Activated CD4-positive, alpha-beta T cell treated with anti-CD3 and anti-CD28 coated beads, Interleukin-2, amount 50 U/mL, for 48 hours (primary cell): ENCODE measurements at places on chromosomes 3 and 15.

DNA sequence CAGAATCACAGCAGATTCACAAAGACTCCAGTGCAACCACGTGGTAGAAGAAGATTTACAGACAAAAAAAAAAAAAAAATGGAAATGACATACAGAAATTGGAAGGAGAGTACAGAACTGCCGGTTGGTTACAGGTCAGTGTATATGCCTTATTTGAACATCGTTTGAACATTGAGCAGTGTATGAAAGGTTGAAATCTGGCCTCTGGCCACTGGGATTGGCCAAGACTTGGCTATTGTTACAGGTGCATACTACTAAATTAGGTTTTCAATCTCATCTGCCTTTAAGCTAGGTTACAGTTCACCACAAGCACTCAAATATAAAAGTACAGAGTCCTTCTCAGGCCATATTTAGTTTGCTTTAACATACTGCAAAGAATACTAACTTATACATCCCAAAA lies 59.8 kb downstream of the THBS1 start:
- DNase-seq = no peak

- no peak for DNase-seq
Observed at GRCh38 chr3:139941580-139941979, 6.6 kb downstream of the CLSTN2 start.

DNA sequence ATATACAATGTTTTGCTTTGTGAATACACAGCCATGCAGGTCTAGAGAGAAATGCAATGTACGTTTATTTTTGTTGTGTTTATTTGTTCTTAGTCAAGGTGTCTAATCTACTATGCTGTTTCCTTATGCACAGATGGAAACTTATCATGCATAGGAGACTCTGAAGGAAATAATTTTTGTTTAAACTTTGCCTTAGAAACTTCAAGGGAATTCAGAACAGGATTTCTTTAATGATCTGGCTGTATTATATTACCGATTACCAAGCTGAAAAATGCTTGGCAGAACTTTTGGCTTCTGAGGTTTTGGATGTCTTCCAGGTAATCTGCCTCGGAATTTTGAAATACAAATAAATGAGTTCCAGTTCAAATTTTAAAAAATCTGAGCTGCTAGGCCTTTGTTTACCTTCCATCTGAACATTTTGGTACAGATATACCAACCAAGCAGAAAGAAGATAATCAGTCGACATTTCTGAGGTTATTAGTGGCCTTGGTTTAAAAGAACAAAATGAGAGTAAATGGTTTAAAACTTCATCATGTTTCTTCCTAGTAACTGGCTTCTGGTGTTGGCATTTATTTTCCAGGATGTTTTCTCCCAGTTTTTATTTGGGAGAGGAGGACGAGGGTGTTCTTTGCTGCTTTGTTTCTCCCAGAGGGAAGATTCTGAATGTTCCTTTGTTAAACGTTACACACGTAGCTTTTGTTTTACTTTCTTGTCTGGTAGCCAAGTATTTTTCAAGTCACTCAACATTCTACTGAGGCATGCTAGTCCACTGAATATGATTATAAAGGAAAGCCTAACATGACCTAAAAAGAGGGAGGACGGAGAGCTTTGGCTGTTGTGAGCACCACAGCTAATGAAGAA lies 421.8 kb upstream of the TBL1XR1 start:
- no peak for DNase-seq

DNA sequence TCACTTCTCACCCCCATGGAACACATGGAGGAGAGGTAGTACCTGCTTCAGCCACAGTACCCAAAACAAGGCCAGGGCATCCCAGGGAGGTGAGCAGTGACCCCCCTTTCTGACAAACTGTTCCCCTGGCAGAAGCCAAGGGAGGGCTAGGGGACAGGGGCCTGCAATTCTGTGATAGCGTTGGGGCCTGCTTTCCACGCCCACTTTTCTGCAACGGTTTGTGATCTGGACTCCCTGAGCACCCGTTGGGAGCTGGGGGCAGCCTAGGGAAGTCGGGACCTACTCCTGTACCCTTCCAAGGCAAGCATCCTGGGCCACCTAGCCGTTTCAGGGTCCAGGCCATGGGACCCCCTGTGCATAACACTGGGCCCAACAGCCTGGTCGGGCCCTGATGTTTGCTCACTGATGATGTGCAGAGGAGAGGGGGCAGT lies 996 bp upstream of the DNAJA4 start:
- DNase-seq = no peak

DNA sequence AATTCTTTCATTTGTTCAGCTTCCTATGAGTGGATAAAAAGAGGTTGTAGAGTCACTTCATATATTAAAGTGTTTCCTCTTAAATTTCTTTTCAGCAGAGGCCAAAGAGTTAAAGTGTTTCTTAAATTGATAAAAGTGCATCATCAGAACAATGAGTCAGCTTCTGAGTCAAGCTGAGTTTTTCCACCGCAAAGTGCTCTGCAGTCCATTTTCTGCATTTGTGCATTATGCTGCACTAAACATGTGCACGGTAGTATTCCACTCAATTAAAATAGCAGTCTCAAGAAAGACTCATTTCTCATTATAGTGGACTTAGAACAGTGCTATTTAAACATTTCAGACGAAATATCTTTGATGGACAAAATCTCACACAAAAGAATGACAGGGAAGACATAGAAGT lies 152.0 kb downstream of the ZBBX start:
- DNase-seq = no peak

GRCh38 chr3:49914906-49915305 lies 11.2 kb upstream of the MST1R start:
- no peak for DNase-seq

DNA sequence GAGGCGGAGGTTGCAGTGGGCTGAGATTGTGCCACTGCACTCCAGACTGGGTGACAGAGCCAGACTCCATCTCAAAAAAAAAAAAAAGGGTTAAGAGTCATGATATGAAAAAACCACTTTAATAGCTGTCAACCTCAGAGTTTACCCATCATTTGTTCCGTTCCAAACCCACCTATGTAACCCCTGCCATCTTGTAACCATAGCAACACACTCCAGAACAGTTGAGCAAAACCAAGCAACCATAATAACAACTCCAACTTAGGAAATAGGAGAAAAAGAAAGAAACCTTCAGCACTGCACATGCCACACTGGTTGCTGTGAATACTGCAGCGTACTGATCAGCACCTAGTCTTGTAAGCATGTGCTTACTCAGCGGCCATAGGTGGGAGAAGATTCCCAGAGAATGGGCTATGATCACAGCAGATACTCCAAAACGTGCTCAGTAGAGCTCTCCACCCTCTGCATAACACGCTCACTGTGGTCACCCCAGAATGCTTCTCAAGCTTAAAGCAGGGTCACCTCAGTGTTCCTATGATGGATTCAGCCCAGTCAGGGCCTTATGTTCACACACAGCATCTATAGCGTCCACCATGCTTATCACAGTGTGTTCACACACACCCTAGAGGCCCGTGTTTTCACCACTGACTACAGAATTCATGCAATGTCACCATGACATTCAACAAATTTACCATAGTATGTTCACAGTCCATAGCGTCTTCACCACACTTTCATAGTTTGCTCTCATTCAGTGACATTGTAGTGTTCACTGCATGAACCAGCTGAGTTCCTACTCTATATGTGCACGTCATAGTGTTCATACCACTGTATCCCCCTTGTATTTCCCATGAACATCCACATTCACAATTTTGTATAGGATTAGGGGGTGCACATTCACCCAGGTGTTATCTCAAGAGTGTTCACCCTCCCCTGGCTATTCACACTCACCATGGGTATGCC lies 6.5 kb upstream of the CILP start:
- DNase-seq = no peak

DNA sequence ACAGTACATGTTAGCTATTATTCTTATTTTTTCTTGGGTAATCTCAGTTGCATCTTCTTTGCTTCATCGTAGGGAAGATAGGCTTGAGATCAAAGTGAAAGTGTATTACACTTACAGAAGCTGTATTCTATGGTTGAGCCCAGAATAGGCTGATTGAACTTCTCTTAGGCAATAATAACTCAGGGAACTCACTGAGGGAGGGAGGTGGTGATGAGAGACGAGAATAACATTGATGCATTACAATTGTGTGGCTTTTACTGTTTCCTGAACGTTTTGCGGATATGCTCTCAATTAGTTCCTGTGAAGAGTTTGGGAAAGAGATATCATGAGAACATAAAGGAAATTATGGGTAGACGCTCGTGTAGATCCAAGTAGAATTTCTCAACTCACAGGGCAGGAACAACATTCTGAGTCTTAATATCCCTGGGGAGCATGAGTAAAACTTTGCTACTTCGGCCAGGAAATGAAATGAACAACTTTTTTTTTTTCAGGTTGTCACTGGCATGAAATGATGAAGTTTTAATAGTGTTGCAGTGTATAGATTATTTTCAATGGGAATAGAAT lies 302.2 kb downstream of the TUSC7 start:
- DNase-seq = no peak

- DNase-seq = no peak
Observed at GRCh38 chr3:171797873-171798272, 12.4 kb downstream of the PLD1 start.

DNA sequence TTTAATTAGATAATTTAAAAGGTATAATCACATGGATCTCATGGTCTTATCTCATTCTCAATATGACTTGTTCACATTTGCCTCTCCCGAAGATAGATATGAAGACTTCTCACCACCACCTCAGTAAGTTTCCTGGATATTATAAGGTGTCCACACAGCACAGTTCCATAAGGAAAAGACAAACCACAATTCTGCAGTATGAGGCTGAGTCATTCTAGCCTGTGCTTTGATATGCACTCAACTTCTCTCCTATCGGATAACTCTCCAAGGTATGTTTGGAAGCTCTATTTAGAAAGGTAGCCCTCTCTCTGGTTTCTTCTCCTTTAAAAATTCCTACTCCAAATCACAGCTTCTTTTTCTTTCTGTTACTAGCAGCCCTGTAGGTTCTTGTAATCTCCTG lies 612.8 kb downstream of the ZPLD1 start:
- DNase-seq = no peak

- DNase-seq = no peak
Observed at GRCh38 chr3:16313886-16314645, 49.1 kb downstream of the OXNAD1 start.

DNA sequence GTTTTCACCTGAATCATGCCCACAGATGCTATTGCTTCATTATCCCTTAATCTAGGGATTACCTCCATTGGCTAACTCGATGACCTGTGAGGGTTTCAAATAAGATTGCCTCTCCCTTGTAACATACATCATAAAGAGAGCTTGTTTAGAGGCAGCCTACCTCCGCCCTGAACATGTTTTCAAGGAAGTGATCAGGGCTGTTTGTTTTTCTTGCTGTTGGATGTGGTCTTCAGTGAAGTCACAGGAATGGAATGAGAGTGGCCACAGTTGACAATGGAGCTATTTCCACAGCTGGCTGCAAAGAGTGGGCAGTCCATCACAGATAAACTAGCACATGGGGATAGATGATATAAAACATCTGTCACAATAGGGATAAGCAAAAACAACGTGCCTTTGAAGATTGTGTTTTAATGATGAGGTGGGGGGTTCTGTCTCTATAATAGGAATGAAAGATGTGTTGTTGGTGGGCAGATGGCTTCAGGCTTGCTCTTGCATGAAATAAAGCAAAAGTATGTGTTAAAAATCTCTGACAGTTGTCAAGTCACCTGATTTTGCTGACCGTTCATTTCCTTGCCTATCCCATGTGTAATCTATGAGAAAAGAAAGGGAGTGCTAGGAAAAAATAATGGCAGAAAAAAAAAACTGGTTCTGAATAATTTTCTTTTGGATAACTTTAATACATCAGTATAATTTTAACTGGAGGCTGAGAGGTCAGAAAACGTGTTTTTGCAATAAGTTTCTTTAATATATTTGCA lies 642.3 kb downstream of the RBMS3 start:
- DNase-seq = no peak

DNA sequence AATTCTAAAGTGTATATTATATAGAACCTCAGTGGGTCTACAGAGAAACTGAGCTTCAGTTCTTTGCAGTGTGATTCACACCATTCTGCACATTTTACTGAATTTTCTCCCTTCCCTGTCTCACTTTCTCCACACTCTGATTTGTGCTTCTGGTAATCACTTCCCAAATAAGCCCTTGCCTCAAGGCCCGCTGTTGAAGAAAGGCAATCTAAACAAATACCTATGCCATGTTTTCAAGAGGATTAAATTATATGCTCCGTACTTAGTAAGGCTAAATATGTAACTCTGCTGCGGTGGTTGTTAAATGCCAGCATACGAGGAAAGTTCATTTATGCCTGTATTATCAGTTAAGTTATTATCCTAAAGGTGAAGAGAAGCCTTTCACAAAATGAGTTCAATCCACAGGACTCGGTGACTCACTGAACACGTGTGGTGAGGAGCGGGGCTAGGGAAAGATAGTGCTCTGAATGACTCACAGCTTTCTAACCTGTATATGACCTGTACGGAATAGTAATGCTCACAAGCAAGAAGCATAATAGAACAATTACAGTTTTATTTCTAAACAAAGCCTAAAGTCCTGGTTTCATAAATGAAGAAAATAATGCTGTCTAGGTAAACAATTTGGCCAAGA lies 25.1 kb downstream of the CNTN6 start:
- DNase-seq = no peak

DNA sequence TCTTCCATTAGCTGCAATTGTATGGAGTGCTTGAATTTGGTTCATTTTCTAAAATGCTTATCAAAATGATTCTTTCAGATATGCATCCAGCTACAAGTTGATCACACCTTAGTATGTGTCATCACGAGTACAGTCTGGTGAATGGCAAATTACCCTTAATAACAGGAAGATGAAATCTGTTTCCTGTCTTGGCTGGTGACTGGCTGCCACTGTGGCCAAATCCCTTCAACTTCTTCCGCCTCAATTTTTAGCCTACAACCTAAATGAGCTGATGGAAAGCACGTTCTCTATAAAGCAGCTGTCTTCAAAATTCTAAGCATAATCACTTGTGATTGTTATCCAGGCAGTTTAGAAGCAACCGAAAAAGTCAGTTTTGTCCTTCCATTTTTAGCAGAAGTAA lies 387.1 kb upstream of the NECTIN3 start:
- no peak for DNase-seq

DNA sequence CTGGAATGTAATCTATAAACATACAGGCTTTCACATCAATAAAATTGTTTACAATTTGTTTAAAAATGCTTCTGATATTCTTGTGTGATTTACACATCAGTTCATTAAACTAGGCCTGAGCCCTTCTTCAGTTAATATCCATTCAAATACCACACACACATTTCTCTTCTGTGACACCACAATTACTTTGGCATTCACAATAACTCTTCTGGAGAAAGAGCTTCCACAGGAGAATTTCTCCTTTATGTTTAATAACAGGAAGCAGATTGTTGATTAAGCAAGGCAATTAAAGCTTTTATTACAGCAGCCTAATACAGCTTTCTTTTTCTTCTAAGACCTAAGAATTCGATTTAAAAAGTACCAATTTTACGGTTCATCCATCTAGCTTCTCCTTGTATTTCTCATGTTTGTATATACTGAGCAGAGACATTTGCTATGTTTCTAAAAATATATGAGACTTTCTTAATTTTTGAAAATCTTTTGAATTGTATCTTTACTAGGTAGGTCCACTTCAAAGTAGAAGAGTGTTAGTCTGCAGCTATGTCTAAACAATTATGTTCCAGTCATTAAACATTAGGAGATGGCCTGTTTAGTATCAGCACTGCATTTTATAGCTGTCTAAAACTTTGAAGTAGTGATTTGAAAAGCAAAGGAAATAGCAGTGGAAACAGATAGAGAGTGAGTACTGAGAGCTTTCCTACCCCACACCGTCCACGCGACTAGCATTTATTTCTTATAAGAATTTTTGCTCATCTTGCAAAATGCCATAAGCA lies 511.1 kb upstream of the UBE2E2 start:
- no peak for DNase-seq
